ENCODE measurements at places on chromosomes 6 and 20.

- DNase-seq: no peak
Observed at GRCh38 chr20:39431091-39431880, 469.1 kb downstream of the DHX35 start.

GRCh38 chr20:26135325-26136110 lies 438.9 kb upstream of the ZNF337 start:
- DNase-seq: no peak

DNA sequence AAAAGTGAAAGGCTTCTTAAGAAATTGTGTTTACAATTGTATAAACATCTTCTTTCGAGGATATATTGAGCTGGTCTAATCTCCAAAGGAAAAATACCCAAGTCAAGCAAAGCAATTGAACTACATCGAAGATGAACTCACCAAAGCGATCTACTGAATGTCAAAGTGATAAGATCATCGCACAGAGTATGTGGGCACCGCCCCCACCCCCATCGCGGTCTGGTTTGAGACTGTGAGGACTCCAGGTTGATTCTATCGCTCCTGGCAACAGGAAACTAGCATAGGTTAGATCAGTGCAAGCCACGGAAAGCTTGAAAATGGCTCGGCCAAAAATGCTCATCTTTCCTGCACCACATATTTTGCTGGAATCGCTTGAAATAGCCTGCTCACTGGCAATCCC lies 133.2 kb upstream of the RPS6KA2 start:
- no peak for DNase-seq

GRCh38 chr6:108667993-108668392 lies 107.3 kb downstream of the FOXO3 start:
- DNase-seq: no peak

- no peak for DNase-seq
Observed at GRCh38 chr6:135147637-135148592, 33.2 kb upstream of the MYB start.

All from astrocyte of the cerebellum (primary cell).